ENCODE measurements at places on chromosomes 11 and 22. TPM values are rescaled to one million over a fixed set of nuclear protein-coding genes. Genes with fewer than 3 reads are reported as not detected.

Gene NXPE1
- not detected for total RNA-seq

Gene SDHAF2
- total RNA-seq, result 19.5 TPM

Gene MRPL16
- 103 TPM for total RNA-seq

DNA sequence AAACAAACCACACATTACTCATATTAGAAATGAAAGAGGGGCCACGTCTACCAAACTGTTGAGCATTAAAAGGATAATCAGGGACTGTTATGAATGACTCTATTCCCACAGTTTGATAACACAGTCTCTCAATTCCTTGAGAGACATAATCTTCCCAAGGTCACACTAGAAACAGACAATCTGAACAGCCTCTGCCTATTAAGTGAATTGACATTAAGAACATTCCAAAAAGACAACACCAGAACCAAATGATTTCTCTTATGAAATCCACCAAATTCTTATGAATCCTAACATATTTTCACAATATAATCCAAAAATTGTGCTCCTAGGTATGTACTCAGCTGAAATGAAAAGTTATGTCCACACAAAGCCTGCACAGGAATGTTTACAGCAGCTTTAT is 4.6 kb downstream of the RFPL1 start:
- no peak for DNase-seq

DNA sequence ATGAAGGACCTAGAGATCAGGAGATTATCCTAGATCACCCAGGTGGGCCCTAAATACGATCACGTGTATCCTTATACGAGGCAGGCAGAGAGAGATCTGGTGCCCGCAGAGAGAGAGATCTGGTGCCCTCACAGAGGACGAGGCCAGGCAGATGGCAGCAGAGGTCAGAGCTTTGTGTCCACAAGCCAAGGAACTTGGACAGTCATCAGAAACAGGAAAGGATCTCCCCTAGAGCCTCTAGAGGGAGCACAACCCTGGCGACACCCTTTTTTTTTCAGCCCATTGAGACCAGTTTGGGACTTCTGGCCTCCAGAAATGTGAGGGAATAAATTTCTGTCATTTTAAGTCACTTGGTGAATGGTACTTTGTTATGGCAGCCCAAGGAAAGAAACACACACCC is 25.5 kb upstream of the TIMP3 start:
- DNase-seq, result no peak

DNA sequence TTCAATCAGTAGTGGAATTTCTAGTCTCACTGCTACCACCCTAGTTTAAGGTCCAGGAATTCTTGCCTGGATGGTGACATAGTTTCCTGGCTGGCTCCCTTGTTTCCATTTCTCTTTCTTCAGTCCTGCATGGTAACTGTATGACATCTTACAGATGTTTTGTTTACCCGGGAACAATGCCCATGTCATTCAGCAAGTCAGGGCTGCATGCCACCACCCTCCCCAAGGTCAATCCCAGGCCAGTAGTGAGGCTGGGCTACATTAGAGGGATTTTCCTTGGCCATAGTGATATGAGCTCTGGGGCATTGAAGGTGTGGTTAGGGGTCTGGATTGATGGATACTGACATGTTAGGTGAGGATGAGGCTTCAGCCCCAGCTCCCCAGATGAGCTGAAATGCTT is 114.9 kb upstream of the E2F8 start:
- no peak for DNase-seq

Data from G401 (cell line).